MCF 10A (cell line): ENCODE measurements at places on chromosomes 2 and 18. TPM values are rescaled to one million over a fixed set of nuclear protein-coding genes. Genes with fewer than 3 reads are reported as not detected.

DNA sequence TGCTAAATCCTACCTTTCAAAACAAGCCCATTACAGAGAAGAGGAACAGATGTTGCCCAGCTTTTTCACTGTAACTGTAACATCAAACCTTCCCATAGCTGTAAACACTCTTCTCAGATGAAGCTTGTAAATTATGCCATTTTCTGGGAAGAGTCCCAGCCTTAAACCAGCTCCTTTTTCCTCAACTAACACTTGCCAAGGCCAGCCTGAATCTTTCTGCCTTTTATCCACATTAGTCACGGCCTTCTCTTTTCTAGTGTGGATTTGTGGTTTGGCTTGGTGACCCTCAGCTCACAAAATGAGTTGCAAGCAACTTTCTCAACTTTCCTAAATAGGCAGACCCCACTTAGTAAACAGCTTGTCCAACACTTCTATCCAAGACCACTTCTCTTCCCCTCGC is 90.2 kb downstream of the CABLES1 start:
- no peak overlapping the region for H3K4me3 ChIP-seq
- H3K27me3 ChIP-seq = no peaks in the 10 kb centered on the region

GRCh38 chr2:100470898-100471514 is 724 bp downstream of the NMS start:
- H3K27ac ChIP-seq = no peak overlapping the region
- peaks cover 72% of the 10 kb centered on the region for H3K27me3 ChIP-seq
- no peaks in the 10 kb centered on the region for H3K36me3 ChIP-seq
- no peak overlapping the region for H3K4me3 ChIP-seq

- peaks cover 6% of the 10 kb centered on the region for H3K36me3 ChIP-seq
- H3K4me3 ChIP-seq = no peak overlapping the region
- no peak overlapping the region for H3K27ac ChIP-seq
- DNase-seq = no peak
- H3K4me1 ChIP-seq = peaks cover 14% of the 10 kb centered on the region
- no peaks in the 10 kb centered on the region for H3K27me3 ChIP-seq
These were observed 319.5 kb upstream of the LRRTM1 start for GRCh38 chr2:80624062-80624461.

DNA sequence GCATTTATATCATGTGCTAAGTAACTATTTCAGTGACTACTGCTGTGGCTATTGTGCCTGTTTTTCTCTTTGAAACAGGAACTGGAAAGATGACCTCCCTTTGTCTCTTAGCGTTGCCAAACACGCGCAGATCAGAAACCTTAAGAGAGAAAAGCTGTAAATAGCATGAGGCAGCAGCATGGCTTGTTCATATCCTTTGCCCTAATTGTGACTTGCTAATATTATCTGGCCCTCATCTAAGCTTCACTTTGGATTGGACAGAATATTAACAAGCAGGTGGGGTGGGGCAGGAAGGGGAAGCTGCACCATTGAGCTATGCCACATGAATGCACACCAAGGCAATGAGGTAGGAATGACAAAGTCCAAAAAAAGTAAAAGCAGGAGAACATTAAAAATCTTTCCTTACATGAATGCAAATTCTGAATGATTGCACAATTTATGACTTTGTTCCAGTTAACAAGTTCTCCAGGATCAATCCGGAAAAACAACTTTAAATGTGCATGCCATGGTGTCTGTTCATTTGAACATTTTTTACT is 128.4 kb downstream of the IRS1 start:
- H3K36me3 ChIP-seq = no peaks in the 10 kb centered on the region
- no peak overlapping the region for H3K27ac ChIP-seq
- no peak overlapping the region for H3K4me3 ChIP-seq
- H3K27me3 ChIP-seq = no peaks in the 10 kb centered on the region
- no peak for DNase-seq

GRCh38 chr2:18637196-18637595 is 47.8 kb upstream of the NT5C1B start:
- H3K4me3 ChIP-seq = no peak overlapping the region
- H3K36me3 ChIP-seq = no peaks in the 10 kb centered on the region
- no peak overlapping the region for H3K27ac ChIP-seq
- no peaks in the 10 kb centered on the region for H3K4me1 ChIP-seq

- peaks cover 6% of the 10 kb centered on the region for H3K36me3 ChIP-seq
- no peak for DNase-seq
- no peaks in the 10 kb centered on the region for H3K4me1 ChIP-seq
- no peak overlapping the region for H3K27ac ChIP-seq
These were observed 82.9 kb upstream of the RAB12 start for GRCh38 chr18:8526332-8526731.

The CNGA3 gene
- total RNA-seq = not detected in 2 replicates

The ALLC gene
- not detected in 2 replicates for total RNA-seq

The IL36A gene
- not detected in 2 replicates for total RNA-seq

The CXCR1 gene
- 0.12 TPM in 1 of 2 replicates, not detected in the other for total RNA-seq

The SERPINB7 gene
- total RNA-seq = 2.6 and 3.0 TPM in 2 replicates

The GREB1L gene
- total RNA-seq = 9.4 and 11.0 TPM in 2 replicates

The NAT8 gene
- total RNA-seq = not detected in 2 replicates

The COBLL1 gene
- total RNA-seq = 37.1 and 47.0 TPM in 2 replicates
